ENCODE measurements at places on chromosomes 13 and 19.

DNA sequence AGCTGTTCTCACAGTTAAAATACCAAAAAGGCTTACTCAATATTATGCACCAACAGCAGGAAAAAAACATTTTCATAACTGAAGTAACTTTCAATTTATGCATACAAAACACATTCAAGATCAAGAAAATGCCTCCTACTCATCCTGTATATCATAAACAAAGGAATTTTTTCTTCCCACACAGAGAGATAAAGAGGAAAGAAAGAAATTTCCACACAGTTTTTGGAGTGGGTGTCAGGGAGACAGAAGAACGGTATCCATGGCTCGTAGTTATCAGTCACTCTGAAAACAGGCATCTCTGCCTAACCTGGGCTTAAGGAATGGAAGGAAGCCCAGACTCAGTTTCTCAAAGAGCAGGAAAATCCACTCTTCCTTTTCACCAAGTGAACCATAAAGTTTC, 92.4 kb upstream of the SIAH3 start:
- no peak for DNase-seq

DNA sequence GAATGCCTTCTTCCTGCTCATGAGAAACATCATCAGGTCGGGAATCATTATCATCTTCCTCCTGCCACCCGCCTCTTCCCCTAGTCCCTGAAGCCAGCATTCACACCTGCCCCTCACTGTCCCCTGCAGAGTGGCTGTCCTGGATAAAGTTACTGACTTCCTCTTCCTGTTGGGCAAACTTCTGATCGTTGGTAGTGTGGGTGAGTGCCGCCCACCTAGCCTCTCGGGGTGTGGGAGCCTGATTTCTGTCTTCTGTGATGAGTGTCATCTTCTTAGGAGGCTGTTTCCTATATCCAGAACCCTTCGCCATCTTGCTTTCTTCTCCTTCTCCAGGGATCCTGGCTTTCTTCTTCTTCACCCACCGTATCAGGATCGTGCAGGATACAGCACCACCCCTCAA, 12.5 kb downstream of the SLC44A2 start:
- no peak for DNase-seq

DNA sequence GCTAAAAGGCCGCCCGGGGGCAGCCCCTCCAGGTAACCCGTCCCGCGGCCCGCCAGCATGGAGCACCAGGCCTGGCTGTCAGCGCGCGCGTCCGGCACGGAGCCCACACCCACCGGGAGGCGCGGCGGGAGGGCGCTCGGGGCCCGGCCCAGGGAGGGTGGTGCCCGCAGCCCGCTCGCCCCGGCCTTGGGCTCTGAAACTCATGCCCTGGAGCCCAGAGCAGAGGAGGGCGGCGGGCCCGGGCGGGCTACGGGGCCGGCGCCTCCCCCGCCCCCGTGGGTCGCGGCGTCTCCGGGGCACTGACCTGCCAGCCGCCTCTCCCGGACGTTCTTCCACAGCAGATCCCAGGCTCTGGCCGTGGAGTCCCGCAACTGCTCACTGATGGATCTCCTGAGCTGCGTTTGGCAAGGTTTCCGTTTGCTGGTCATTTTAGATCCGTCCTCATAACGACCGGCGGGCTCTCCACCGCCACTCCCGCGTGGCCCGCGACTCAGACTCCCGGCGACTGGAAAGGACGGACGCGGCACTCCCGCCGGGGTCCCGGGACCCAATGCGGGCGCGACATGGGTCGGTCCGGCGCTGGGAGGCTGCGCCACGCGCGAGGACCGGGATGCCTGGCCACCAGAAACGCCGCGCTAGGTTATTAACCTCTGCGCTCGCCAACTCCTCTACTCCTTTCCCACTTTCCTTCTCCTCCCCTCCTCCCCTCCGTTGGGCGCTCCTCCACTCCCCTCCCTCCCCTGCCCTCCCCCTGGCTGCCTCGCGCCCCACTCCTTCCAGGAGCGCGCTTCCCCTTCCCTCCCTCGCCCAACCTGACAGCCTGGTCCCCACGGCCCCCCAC, 64.7 kb upstream of the STARD13 start:
- DNase-seq: no peak

GRCh38 chr13:80341756-80342370, 937 bp upstream of the SPRY2 start:
- DNase-seq: peak; percentile 7

- DNase-seq: no peak
These were observed 153.8 kb upstream of the SERP2 start for GRCh38 chr13:44219577-44220548.

DNA sequence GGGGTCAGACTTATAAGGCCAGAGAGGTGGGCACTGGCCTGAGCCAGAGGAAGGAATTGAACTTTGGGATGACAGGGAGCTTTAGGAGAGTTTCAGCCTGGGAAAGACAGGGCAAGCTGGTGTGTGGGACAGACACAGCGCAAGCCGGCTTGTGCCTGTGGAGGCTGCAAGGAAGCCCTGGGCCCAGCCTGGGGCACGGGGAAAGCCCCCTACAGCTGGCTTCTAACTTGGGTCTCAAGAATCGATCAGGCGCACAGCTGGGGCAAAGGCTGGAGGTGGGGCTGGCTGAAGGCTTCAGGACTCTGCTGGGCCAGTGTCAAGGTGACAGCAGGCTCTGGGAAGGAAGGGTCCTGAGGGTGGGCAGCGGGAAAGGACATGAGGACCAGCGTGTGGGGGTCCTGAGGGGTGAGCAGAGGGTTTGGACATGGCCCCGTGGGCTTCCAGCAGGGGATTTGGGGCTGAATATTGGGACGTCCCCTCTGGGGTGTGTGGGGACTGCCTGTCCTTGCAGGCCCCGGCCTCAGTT, 3.0 kb downstream of the PTOV1 start:
- DNase-seq: no peak

GRCh38 chr19:18848878-18849661, 17.3 kb downstream of the UPF1 start:
- no peak for DNase-seq

DNA sequence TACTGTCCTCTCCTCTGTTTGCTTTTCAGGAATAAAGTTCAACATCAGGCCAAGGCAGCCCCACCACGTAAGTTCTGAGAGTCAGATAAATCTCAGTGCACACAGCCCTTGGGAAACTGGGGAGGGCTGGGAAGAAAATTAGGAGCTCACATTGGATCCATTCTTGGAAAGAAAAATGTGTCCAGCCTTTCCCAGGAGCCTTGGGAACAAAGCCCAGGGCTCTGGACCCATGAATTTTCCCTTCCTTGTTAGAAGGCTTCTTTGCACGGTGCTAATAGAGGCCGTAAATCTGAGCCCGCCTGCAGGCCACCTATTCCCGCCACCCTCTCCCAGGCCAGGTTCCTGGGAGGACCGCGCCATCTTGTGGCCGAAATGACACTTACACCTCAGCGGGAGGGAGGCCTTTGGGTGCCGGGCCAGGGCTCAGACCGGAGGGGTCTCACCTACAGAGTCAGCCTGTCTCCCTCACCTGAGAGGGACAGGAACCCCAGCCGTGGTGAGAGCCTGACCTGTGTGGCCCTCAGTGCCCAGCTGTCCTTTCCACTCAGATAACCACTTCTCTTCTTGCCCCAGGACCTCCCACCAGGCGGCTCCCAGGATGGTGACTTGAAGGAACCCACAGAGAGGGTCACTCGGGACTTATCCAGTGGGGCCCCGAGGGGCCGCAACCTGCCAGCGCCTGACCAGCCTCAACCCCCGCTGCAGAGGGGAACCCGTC, 25.1 kb upstream of the KCTD15 start:
- DNase-seq: peak; percentile 22

DNA sequence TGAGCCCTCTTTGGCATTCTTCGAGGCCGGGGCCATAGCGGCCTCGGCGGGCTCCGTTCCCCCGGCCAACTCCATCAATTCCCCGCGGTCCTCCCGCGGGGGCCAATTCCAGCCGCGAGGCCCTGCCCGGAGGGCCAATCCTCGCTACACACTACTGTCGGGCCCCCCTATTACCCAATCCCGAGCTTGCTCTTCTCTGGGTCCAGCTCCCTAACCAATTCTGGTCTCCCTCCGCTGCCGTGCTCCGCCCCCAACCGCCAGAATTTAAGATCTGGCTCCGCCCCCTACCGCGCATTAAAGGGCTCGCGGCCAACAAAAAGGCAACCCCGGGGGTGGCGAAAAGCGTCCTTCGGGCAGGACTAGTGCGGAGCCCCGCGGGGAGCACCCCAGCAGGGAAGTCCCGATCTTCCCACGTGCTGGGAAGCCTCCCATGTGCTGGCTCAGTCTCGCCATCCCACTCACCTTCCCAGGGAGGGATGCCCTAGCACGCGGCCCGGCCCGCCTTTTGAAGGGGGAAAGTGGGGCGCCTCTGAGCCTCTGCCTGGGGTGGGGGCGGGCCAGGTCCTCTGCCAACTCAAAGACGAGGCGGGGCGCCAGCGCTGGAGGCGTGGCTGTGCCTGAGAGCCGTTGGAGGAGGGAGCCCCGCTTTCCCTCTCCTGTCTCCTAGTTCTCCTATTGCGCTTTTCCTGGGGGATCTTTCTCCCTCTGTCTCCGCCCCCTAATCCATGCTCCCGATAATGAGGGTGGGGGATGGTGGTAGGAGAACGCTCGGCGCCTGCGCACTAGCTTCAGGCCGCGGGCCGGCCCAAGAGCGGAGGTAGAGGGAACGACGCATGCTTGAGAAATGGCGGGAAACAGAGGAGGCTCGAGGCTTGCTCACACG, 3.5 kb downstream of the LIPE start:
- DNase-seq: peak; percentile 88

- no peak for DNase-seq
These were observed 53.4 kb downstream of the TSSK6 start for GRCh38 chr19:19461671-19462622.

- DNase-seq: no peak
These were observed 106.6 kb downstream of the RAB20 start for GRCh38 chr13:110454956-110455355.

- peak; percentile 24 for DNase-seq
These were observed at the start of gene ZNF229 for GRCh38 chr19:44447916-44448674. ZNF229 (minus strand) TSS chr19:44448472; CDS start chr19:44442847, 5,625 bp downstream.

DNA sequence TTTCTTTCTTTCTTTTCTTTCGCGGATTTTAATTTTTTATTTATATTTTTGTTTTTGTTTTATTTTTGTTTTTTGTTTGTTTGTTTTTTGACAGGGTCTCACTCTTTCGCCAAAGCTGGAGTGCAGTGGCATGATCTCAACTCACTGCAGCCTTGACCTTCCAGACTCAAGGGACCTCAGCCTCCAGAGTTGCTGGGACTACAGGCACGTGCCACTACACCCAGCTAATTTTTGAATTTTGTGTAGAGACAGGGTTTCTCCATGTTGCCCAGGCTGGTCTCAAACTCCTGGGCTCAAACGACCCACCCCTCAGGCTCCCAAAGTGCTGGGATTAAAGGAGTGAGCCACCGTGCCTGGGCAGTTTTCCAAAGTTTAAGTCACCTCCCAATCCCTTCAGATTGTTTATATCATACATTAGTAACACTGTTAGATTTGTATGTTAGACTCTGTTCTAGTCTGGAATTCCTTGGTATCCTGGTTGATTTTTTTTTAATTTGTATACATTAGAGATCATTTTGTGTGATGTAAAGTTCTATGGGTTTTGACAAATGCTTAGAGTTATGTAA, 597.3 kb downstream of the DCT start:
- DNase-seq: no peak

- no peak for DNase-seq
These were observed 946.3 kb upstream of the PCDH9 start for GRCh38 chr13:68176475-68176874.

DNA sequence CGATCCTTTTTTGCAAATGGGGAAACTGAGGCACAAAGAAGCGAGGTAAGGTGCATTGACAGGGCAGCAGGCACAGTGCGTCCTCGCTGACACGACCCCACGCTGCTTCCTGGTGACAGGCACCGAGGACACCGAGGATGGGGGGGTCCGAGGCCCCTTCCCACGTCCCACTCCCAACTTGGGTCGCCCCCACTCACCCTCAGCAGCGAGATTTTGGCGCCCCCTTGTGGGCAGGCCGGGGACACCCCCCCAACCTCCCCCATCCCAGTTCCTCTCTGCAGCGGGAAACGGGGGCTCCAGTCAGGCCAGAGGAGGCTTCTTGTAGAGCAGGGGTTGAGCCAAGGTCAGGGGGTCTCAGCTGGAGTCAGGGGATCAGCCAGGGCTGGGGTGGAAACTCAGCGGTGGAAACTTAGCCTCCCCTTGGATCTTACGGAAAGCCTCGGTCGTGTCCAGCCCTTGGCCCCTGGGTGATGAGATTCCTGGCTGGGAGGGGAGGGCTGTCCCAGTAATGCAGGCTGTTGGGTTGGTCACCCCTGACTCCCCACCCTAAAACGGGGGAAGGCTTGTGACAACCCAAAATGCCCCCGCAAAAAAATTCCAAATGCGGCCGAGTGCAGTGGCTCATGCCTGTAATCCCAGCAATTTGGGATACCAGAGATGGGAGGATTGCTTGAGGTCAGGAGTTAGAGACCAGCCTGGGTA, 8.2 kb downstream of the SMIM24 start:
- DNase-seq: no peak

- no peak for DNase-seq
These were observed 8.6 kb downstream of the KCNC3 start for GRCh38 chr19:50320596-50320995.

DNA sequence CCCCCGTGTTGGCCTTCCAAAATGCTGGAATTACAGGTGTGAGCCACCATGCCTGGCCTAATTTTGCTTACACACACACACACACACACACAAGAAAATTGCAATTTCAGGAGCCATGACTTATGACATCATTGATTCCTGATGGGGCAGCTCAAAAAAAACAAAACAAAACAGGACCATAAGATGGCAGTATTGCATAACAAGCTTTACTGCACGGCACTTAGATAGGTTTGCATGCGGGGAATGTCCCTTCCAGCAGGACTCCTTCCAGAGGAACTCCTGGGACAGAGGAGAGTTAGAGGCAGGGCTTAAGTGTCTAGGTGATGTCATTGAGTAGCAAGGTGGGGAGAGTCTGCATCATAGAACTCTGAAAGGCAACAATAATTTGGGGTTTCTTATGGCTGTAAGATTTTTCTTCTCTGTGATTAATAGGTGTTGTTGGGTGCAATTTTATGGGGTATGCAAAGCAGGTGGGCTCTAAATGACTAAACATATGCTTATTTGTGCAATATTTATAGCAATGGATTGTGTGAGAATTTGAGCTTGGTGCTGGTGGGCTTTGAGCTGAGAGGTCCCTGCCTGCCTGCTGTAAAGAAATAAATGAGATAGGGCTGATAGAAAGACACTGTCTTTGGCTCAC, 9.0 kb upstream of the ACSBG2 start:
- DNase-seq: peak; percentile 60

DNA sequence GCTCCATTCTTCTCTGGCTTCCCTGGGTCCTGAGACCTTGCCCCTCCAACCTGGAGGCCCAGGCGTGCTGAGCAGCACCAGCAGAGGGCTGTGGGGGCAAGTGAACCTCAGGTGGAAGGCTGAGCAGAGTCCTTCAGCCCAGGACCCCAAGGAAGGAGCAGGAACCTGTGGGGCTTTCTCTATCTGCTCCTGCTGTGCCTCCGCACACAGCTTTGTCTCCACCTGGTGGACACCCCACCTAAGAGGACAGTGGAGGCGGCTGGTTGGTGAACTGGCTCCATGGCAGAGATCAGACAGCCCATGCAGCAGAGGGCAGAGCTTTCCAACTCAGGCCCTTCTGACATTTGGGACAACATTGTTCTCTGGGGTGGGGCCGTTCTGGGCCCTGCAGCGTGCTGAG, 19.7 kb downstream of the ZFR2 start:
- no peak for DNase-seq

GRCh38 chr19:32469795-32470194, 64.2 kb downstream of the DPY19L3 start:
- no peak for DNase-seq

- no peak for DNase-seq
These were observed 27.7 kb downstream of the ATP4B start for GRCh38 chr13:113630296-113630695.

GRCh38 chr13:80605011-80605410, 264.1 kb upstream of the SPRY2 start:
- DNase-seq: no peak
